Regular cardiac myocyte (primary cell): ENCODE measurements at places on chromosomes 5 and 9. TPM values are rescaled to one million over a fixed set of nuclear protein-coding genes. Genes with fewer than 3 reads are reported as not detected.

The MOB3B gene
- total RNA-seq, result under 0.01 TPM in 2 replicates

The FRMD3 gene
- 8.2 and 11.1 TPM in 2 replicates for total RNA-seq

The TMEM203 gene
- total RNA-seq, result 36.9 and 42.9 TPM in 2 replicates

The CD72 gene
- total RNA-seq, result 0.19 and 0.56 TPM in 2 replicates

The PRRX2 gene
- 3.9 and 4.6 TPM in 2 replicates for total RNA-seq

The RASEF gene
- total RNA-seq, result under 0.01 and 0.28 TPM in 2 replicates

The PCDHGB3 gene
- 1.9 and 4.5 TPM in 2 replicates for total RNA-seq

The LCN12 gene
- not detected in 2 replicates for total RNA-seq

The FLT4 gene
- total RNA-seq, result 0.56 and 0.58 TPM in 2 replicates

The SOHLH1 gene
- total RNA-seq, result not detected in 2 replicates

The CDC42SE2 gene
- 27.3 and 34.1 TPM in 2 replicates for total RNA-seq

The CMYA5 gene
- under 0.01 and 1.1 TPM in 2 replicates for total RNA-seq

The EIF4EBP3 gene
- total RNA-seq, result 0.58 TPM in 1 of 2 replicates, not detected in the other

The CCL27 gene
- not detected in 2 replicates for total RNA-seq

The CMBL gene
- 7.7 and 12.4 TPM in 2 replicates for total RNA-seq

The IDNK gene
- 2.8 and 5.8 TPM in 2 replicates for total RNA-seq

The LCN2 gene
- not detected in 2 replicates for total RNA-seq

The SLCO4C1 gene
- under 0.01 TPM in 2 replicates for total RNA-seq

The MYMK gene
- not detected in 2 replicates for total RNA-seq

The C5orf52 gene
- total RNA-seq, result not detected in 2 replicates

The HAVCR2 gene
- under 0.01 and 0.56 TPM in 2 replicates for total RNA-seq

The OSMR gene
- 50.4 and 109 TPM in 2 replicates for total RNA-seq

The BARHL1 gene
- total RNA-seq, result not detected in 2 replicates

The HK3 gene
- not detected in 2 replicates for total RNA-seq

The KCNT1 gene
- not detected in 2 replicates for total RNA-seq

The MRNIP gene
- 11.9 and 17.2 TPM in 2 replicates for total RNA-seq

The LCN10 gene
- total RNA-seq, result not detected in 2 replicates

The AHRR gene
- total RNA-seq, result 19.4 and 26.5 TPM in 2 replicates

The HINT1 gene
- 127 and 157 TPM in 2 replicates for total RNA-seq

The FUT7 gene
- not detected in 2 replicates for total RNA-seq

The ANKRD55 gene
- total RNA-seq, result under 0.01 TPM in 1 of 2 replicates, not detected in the other

The DOCK8 gene
- total RNA-seq, result 0.19 and 0.56 TPM in 2 replicates

The FGF10 gene
- not detected in 2 replicates for total RNA-seq

The TEK gene
- 18.6 and 31.1 TPM in 2 replicates for total RNA-seq

The SLC6A3 gene
- not detected in 2 replicates for total RNA-seq

The CHSY3 gene
- 12.5 and 25.1 TPM in 2 replicates for total RNA-seq

The LOX gene
- 179 and 324 TPM in 2 replicates for total RNA-seq

The NME5 gene
- 0.77 and 1.7 TPM in 2 replicates for total RNA-seq

The ISL1 gene
- not detected in 2 replicates for total RNA-seq

The SLC6A18 gene
- total RNA-seq, result not detected in 2 replicates

The NTNG2 gene
- total RNA-seq, result 0.96 and 2.8 TPM in 2 replicates

The SYK gene
- total RNA-seq, result 0.28 TPM in 1 of 2 replicates, not detected in the other

The TRPM3 gene
- 1.7 and 3.1 TPM in 2 replicates for total RNA-seq

The FSTL4 gene
- total RNA-seq, result under 0.01 TPM in 1 of 2 replicates, not detected in the other

The SMIM33 gene
- total RNA-seq, result under 0.01 TPM in 1 of 2 replicates, not detected in the other

The TEX10 gene
- 34.4 and 38.2 TPM in 2 replicates for total RNA-seq

The PRR7 gene
- total RNA-seq, result 6.2 and 10.9 TPM in 2 replicates

The SV2C gene
- total RNA-seq, result under 0.01 TPM in 1 of 2 replicates, not detected in the other

The ZNF462 gene
- total RNA-seq, result 8.6 and 13.2 TPM in 2 replicates

The SLC25A25 gene
- 12.1 and 19.4 TPM in 2 replicates for total RNA-seq

The C6 gene
- total RNA-seq, result under 0.01 TPM in 1 of 2 replicates, not detected in the other

The MEGF10 gene
- total RNA-seq, result under 0.01 and 0.56 TPM in 2 replicates

The PCDHGC5 gene
- 1.7 and 2.0 TPM in 2 replicates for total RNA-seq

The BTNL3 gene
- not detected in 2 replicates for total RNA-seq

The F2R gene
- 118 and 260 TPM in 2 replicates for total RNA-seq
